ENCODE measurements at places on chromosomes 12 and 14.

DNA sequence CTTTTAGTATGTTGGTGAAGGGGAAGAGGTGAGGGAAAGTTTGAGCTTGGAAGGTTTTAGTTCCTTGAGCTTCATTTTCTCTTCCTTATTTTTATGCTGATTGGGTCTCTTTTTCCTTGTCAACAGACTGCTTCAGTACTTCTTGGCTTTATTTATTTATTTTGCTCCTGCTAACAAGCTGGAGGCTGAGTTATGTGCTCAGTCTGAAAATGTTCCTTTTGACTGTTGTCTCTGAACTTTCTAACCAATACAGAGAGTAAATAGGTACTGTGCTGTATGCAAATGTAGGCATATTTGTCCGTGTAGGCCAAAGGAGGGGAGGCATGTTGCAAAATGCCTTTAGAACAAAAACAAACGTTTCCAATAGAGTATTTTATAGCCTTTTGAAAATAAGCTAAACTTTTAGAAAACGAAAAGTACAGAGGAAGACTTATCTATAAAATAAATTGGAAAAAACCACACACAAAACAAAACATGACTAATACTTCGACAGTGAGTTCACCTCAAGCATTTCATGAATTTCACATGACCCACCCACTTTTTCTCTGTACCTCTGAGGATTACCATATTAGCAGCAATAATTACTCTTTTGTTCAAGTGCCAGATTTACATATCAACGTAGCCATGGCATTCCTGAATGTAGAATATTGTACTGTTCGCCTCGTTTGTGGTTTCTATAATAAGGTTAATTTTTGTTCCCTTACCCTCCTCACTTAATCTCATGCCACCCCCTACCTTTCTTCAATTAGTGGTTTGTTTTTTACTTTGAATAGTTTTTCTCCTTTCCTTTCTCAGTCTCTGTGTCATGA lies 4.7 kb upstream of the CREBL2 start:
- no peak for DNase-seq

DNA sequence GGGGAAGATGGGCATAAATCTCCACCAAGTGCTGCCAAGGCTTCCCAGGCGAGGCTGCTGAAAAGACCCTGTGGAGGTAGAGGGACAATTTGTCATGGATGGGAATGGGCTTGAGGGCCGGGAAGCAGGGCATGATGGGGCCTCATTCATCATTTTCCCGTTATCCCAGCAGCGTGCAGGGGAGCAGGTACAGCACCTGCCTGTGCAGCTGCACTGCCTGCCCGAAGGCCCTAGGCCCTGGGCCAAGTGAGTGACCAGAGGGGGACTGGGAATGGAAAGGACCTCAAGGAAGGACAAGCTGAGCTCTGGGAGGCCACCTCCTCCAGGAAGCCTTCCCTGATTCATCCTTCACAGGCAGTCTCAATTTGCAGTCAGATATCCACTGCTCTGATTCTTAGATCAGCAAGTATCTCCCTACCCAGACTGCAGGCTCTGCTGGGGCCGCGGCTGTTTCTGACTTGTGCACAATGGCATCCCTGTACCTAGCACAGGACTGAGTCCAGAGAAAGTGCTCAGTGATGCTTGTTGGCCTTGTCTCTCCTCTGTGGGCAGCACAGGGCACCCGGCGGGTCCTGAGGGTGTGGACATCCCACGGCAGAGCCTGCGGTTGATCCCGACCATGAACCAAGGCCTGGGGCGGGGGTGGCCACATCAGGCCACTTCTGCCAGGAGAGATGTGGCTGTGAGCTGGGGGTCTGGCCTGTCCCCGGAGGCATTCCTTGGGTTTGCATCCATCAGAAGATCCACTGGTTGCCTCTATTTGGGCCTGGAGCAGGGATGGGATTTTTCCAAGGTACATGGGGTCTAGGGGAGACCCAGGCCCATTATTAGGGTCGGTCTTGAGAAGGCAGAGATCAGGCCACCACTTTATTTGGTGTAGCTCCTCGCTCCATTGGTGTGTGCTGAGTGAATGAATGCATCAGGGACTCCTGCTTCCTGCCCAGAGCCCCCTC lies 167.3 kb upstream of the RTL1 start:
- no peak for DNase-seq

DNA sequence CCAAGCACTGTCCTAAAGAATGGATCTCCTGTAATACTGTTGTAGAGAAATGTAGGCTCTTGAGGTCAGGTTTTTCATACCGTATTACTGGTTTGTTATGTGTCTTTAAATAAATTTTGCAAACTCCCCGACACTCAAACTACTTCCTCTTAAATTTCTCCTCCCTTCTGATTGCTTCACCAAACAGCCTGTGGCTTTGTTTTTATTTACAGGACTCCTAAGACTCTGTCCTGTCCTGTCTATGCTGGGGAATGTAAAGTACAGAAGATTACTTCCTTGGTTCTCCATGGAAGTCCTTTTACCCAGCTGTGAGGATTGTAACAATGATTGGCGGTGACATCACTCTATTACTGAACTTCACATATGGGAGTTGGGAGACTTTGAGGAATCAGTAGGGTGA lies 873.5 kb downstream of the DIO2 start:
- no peak for DNase-seq

DNA sequence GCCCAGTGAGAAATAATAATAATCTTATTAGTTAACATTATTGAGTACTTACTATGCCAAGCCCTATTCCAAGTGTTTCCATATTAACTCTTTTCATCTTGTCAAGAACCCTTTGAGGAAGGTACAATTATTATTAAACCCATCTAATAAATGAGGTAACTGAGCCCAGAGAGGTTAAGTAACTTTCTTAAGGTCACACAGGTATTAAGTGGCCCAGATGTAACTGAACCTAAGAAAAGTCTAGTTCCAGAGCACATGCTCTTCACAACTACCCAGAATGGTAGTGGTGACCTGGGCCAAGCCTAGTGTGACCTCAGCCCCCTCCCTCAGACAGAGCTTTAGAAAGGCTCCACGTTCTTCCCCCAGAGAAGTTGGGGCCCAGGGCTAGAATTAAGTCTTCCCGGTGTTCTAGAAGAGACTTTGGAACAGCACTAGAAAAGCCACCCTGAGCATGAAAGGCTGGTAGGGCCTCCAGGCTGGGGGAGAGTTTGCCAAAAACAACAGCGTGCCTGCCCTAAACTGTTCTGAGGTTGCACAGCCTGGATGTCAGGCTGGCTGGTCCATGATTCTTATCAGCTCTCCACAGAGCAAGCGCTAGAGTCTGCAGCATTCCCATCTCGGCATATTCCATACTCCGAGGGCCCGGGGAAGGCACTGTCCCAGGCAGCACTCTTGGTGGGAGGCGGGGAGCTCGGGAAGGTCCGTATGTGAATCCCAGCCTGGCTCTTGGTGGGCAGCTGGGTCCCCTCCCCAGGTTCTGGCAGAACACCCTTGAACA lies 41.3 kb upstream of the CTDSP2 start:
- DNase-seq = no peak
